PC-9 (cell line): ENCODE measurements at places on chromosomes 3 and 15.

GRCh38 chr3:49339581-49339940, 292 bp downstream of the USP4 start:
- no peaks in the 10 kb centered on the region for H3K36me3 ChIP-seq
- H3K4me3 ChIP-seq = peak overlapping the region; percentile 88
- H3K27ac ChIP-seq = peak overlapping the region; percentile 77
- peaks cover 7% of the 10 kb centered on the region; the same call in 1 of the 2 replicates for H3K4me1 ChIP-seq
- no peaks in the 10 kb centered on the region for H3K27me3 ChIP-seq
- no peak for DNase-seq

- H3K27ac ChIP-seq = no peak overlapping the region
- no peaks in the 10 kb centered on the region for H3K4me1 ChIP-seq
- no peaks in the 10 kb centered on the region for H3K36me3 ChIP-seq
- H3K4me3 ChIP-seq = no peak overlapping the region
- DNase-seq = no peak
Observed at GRCh38 chr3:66860771-66861170, 137.3 kb upstream of the KBTBD8 start.

GRCh38 chr15:63968700-63969099, 77.6 kb downstream of the DAPK2 start:
- no peaks in the 10 kb centered on the region for H3K36me3 ChIP-seq
- H3K4me1 ChIP-seq = no peaks in the 10 kb centered on the region
- no peaks in the 10 kb centered on the region for H3K27me3 ChIP-seq
- H3K27ac ChIP-seq = no peak overlapping the region

DNA sequence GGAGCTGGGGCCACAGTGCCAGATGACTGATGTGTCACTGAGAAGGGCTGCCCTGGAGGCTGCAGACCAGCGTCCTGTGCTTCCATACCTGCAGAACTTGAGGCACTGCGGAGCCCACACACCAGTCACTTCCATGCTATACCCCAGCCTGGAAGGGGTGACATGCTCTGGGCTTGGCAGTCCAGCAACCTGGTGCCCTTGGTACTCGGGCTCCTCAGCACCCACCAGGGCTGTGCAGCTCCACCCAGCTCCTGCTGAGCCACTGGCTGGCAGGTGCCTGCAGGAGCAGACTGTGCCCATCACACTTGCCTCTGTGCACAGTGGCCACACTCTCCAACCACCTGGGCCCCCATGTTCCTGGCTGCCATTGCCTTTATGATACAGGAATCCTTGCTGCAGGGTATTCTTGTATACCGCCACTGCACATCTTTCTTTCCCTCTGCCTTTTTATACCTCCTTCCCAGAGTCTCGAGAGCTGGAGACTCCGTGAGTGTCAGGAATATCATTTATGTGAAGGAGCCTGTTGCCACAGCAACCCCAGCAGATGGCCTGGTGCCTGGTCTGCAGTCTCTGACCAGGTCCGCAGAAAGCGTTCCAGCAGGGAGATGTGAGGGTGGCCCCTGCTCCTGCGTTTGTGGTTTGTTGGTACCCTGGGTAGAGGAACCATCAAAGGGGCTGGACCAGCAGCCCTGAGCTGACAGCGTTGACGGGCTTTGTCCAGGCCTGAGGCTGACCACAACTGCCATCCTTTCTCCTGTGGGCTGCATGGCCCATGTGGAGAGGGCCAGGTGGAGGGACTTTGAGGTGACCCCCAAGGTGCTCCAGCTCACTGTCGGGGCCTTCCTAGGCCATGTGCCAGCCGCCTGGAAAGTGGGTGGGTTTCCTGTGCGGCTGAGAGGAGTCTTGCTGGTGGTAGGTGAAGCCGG, 93.4 kb upstream of the PLXNA1 start:
- no peak overlapping the region for H3K4me3 ChIP-seq
- peaks cover 24% of the 10 kb centered on the region for H3K4me1 ChIP-seq
- no peaks in the 10 kb centered on the region for H3K27me3 ChIP-seq
- DNase-seq = no peak
- no peaks in the 10 kb centered on the region for H3K36me3 ChIP-seq
- H3K27ac ChIP-seq = no peak overlapping the region

GRCh38 chr3:172904711-172905373, 154.3 kb downstream of the ECT2 start:
- no peak overlapping the region for H3K27ac ChIP-seq
- H3K27me3 ChIP-seq = peaks cover 5% of the 10 kb centered on the region
- no peaks in the 10 kb centered on the region for H3K4me1 ChIP-seq
- no peak overlapping the region for H3K4me3 ChIP-seq
- no peaks in the 10 kb centered on the region for H3K36me3 ChIP-seq

DNA sequence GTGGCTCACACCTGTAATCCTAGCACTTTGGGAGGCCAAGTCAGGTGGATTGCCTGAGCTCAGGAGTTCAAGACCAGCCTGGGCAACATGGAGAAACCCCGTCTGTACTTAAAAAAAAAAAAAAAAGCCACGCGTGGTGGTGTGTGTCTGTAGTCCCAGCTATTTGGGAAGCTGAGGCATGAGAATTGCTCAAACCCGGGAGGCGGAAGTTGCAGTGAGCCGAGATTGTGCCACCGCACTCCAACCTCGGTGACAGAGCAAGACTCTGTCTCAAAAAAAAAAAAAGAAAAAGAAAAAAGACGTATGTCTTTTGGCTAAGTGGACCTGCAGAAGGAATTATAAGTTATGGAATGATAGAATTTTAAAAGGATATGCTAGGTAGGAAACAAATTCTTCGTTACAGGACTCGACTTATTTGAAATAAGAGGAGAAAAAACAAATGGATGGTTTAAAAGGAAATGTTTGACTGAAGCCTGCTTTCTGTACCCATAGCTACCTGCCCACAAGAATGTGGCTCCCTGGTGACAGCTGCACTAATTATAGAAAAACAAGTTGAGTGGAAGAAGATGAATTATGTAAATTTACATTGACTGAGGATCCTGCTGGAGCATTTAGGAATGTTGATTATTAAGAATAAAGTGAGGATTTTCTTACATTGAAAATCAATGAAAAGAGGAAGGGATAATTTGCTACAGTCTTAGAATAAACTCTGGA, 36.0 kb upstream of the SKIL start:
- no peaks in the 10 kb centered on the region for H3K36me3 ChIP-seq
- DNase-seq = peak; percentile 63
- peak overlapping the region; percentile 52 for H3K27ac ChIP-seq
- H3K4me1 ChIP-seq = peaks cover 35% of the 10 kb centered on the region
- no peak overlapping the region for H3K4me3 ChIP-seq
